ENCODE measurements at places on chromosomes 7 and 10.

- no peak for DNase-seq
These were observed 7.3 kb downstream of the TFPI2 start for GRCh38 chr7:93883078-93883916.

GRCh38 chr7:129431911-129432643 lies 2.2 kb upstream of the STRIP2 start:
- DNase-seq = no peak

DNA sequence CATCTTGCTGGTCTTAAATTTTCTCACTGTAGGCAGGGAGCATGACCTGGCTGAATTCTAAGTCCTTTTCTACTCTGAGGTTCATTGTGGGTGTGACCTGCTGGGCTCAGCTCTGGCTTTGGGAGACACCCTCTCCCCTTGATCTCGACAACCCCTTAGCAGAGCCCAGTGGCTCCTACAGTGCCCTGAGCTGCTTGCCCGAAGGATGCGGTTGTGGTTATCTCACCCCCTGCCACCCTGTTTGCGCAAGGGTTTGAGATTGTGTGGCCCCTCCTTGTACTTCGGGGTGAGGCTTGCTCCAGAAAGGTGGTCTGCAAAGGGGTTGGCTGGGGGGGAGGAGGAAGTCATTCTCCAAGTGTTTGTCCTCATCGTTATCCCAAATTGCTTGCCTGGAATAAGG lies 55.3 kb downstream of the TCF7L2 start:
- DNase-seq = no peak

- no peak for DNase-seq
These were observed 70.5 kb upstream of the KCTD7 start for GRCh38 chr7:66558201-66558641.

- DNase-seq = no peak
These were observed 251.1 kb upstream of the MEOX2 start for GRCh38 chr7:15937571-15937970.

DNA sequence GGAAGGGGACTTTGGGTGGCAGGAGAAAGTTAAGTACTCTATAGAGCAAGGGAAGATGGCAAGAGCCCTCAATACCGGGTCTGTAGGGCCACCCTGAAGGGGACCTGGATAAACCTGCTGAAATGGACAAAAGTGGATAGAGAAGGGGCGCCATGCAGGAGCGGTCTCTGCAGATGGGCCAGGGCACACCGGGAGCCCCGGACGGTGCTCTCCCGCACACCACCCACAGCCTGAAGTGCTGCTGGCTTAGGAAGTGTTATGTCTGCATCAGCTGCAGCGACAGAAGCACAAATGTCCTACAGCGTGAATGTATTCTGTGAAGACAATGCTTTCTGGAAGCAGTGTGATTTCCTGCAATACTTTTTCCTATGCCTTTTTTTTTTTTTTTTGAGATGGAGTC lies 37.7 kb downstream of the BRI3 start:
- DNase-seq = no peak

- DNase-seq = no peak
These were observed 186.1 kb downstream of the MLLT10 start for GRCh38 chr10:21720090-21720489.

- DNase-seq = no peak
These were observed 3.3 kb downstream of the TMEM140 start for GRCh38 chr7:135151132-135151531.

DNA sequence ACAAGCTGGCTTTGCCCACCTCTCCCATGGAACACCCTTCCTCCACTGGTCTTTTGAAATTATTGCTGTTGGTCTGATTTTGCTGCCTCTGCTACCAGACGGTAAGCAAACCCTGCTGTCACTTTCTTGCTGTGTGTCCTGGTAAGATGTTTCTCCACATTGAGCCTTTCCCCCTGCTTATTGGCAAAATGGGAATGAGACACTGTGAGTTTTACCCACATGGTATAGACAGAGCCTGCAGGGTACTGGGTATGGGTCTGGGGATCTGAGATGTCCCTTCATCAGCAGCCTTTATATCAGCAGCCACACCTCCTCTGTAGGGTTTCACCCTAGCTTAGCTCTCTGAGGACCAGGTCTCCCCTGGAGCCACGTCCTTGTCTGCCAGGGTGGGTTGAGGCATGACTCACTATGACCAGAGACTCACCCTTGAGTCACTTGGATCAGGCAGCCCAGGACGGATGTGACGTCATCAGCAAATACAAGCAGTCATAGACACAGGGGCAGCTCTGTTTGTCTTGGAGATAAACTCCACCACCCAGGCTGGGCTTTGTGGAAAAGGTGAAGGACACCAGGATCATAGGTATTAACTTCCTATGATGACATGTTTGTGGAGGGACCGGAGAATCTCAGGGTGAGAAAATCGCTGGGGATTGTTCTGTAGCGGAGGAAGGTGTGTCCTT lies 17.9 kb upstream of the BAIAP2L1 start:
- no peak for DNase-seq

DNA sequence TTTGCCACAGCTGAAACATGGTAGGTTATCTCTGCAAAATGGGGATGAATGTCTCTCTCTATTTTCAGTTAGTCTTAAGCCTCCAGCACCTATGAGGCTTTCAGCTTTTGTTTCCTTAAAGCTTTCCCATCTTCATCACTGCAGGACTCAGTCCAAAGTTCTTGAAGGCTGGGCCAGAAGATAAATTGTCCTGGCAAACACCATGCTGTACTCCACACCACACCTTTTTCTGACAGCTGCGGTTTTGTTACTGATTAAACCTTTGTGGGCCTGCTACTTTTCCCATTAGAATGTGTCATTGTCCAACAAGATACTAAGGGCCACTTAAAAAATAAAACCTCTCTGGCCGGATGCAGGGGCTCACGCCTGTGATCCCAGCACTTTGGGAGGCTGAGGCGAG lies 87.2 kb upstream of the A1CF start:
- DNase-seq = no peak

GRCh38 chr10:28214219-28214618 lies 88.6 kb downstream of the MPP7 start:
- DNase-seq = no peak

DNA sequence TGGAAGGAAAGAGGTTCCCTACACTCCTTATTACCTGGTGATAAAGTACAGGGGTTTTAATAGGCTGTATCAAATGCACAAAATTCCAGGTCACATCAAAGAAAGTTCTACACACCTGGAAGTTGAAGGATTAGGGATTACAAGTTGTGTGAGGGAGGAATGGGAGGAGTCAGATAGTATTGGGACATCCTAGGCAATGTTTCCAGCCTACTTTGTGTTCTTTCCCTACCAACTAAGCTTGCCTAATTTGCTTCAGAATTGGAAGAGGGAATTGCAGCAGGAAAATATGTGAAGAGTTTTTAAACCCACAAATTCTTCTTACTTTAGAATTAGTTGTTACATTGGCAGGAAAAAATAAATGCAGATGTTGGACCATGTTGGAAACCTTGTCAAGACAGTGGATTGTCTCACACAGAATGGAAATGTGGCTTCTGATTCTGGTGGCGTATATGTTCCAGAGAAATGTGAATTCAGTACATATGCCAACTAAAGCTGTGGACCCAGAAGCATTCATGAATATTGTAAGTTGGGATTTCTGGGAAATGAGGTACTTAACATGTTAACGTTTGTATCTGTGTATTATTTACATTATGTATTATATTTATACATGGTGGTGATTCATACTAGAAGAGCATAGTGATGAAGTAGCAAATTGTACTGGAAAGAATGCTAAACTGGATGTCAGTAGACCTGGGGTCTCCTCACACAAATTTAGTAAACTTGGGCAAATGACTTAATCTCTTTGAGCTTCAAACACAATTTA lies at the start of gene LIPM:
Gene LIPM (plus strand): TSS at position 208 of the 763 bp plus-strand sequence. CDS start 167 bp downstream, at position 375.
- DNase-seq = no peak

DNA sequence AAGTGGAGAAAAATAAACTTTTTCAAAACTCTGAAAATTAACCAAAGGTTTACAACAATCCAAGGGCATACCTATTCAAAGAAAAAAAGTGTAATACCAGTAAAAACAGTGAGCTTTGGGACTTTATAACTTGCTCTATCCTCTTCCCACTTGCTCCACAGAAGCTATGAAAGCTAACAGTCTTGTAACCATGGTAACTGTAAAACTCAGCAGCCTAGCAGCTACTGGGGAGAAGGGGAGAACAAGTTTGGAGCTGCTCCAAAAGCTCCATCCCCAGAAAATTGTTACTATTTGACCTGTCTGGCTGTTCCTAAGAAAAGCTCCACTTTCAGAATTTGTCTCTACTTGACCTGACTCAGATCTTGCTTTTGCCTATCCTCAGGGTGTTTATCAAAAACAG lies 191.5 kb downstream of the OTUD1 start:
- DNase-seq = no peak

- no peak for DNase-seq
These were observed 171.6 kb downstream of the GALNT17 start for GRCh38 chr7:71303566-71303965.

DNA sequence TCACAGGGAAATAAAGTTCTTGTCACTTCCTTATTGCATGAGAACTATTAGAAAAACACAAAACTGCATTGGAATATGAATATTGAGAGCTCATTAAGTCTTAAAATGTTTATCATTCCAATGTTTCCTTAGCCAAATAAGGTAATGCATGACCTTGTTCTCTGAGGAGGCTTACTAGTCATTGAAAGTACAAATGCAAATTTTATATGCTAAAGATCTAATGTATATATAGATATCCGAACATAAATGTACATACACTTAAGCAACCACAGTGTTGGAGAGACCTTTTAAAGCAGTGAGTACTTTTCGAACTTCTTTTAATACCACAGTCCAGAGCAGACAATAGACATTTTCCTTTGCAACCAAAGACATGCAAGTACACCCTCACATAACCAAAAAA lies 96.1 kb downstream of the RELN start:
- DNase-seq = no peak

DNA sequence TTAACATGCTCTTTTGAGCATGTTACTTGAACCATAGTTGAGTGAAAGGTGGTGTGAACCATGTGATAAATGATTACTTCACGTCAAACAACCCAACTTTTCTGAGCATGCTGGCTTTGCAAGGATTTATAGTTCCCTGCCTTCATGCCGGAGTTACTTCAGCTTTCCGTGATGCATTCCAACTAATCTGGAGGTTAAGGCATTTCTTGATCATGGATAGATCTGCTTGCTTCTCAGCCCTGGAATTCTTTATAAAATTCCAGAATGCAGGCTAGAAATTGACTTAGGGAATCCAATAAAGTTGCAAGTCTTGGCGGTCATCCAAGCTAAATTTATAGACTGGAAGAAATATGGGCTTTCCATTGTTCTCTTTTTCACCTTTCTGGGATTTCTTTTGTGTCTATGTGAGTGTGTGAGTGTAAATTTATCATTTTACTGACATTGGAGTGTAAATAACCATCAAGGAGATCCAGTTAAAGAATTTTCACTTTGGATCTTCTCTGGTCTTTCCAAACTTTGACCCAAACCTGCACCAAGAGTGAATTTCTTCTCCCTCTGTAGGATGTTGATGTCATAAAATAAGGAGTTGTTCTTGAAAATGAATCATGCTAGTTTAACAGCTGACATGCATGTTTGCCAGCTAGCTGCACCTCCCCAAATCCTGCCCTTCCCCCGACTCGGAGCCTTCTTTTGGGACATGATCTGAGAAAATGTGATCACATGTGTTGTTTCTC lies 289.0 kb downstream of the TWIST1 start:
- no peak for DNase-seq

Data from NCI-H510A (cell line).